ENCODE measurements at places on chromosomes 3 and 15.
A peak's percentile ranks its signal among the peaks of the same experiment; 100 is the strongest.

- DNase-seq, result peak; percentile 71
Observed at GRCh38 chr3:78659386-78659987, 1108.3 kb downstream of the ROBO1 start.

GRCh38 chr3:81913886-81914663 is 152.6 kb upstream of the GBE1 start:
- no peak for DNase-seq

DNA sequence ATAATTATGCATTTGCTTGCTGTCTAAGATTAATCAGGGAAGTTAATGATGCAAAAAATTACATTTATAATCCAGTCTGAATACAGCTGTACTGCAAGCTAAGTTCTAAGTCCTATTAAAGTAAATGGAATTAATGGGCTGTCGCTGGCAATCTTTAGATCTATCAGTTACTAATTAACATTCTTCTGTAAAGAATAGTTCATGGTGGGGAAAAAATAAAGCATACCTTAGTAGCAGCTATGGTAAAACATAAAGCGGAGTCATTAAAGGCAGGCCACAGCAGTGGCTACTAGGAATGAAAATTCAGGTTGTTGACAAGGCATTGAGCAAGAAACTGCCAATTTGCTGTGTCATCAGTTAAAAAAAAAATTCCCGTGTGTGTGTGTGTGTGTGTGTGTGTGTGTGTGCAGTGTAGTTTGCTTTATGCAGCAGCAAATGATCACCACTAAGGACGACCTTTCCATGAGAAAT is 129.8 kb downstream of the ZNF385D start:
- no peak for DNase-seq

DNA sequence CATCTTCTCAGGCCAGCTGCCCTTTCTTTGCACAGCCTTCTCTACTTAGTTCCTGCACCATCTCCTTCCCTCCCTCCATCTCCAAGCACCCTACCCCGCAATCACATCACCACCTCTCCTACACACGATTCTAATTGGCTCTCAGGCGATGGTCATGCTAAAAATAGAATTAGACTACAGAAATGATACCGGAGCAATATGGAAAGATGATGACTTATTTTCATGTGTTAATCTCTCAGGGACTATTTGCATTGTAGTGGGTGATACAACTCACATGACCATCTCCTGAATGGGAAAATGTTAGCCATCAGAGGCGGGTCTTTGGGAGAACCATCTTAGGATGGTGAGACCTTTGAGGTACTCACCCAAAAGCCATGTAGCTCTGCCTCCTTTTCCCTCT is 54.7 kb upstream of the PPARG start:
- DNase-seq, result no peak

DNA sequence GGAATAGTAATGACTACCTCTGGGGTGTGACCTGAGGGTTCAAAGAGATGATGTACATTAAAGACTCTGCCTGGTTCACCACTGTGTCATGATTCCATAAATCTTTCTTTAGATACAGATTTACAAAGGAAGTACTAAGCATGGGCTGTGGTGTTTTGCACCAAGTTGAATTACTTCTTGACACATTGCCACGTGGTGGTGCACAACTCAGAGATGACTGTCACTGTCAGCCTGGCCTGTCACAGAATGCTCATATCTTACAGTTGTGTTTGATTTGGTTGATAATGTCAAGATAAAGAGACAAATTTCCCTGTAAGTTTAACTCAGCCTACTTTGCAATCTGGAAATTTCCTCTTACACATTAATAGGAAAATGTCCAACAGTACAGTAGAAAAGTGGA is 3.2 kb downstream of the CTDSPL start:
- DNase-seq, result peak; percentile 14

DNA sequence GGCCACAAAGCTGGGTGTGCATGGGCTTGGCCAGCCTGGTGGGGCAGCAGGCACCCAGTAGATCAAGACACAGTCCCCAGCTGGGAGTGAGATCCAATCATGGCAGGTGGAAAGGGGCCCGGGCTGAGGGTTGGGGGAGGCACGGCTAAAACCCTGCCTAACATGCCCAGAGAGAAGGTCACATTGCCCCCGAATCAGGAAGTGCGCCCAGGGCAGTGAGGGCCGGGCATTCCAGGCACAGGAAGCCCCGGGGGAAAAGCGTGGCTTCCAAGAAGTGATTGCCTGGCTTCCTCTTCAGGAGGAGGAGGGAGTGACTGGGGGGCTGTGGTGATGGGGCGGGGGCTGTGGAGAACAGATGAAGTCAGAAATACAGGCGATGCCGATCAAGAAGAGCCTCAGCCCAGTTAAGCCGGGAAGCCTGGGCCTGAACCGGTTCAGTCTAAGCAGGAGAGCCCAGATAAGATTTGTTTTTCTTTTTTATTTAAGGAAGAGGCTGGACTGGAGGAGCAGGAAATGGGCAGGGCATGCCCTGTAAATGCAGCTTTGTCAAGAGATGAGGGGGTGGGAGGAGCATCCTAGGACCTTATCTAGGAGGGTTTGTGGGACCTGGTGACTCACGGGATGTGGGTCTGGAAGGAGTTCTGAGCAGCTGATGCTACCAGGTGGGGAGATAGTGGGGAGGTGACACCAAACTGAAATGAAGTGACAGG is 83.9 kb downstream of the CHSY1 start:
- DNase-seq, result peak; percentile 95

DNA sequence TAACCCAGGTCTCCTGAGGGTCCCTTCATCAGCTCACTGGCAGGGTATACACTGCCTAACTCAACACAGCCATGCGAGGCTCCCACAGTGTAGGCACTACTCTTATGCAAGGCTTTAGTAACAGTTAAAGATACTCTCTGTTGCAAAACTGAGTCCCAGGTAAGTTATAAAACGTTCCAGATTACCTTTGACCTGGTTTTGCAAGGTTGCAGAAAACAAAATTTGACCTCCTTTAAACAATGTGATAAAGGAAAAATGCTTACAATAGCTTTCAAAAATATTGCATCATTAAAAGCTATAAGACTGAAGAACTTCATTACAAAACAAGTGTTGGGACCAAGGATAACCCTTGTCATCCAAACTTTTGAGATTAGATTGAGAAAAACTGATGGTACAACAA is 5.5 kb downstream of the SLC27A2 start:
- no peak for DNase-seq

GRCh38 chr3:31534065-31534425 is 1.3 kb downstream of the STT3B start:
- peak; percentile 35 for DNase-seq

DNA sequence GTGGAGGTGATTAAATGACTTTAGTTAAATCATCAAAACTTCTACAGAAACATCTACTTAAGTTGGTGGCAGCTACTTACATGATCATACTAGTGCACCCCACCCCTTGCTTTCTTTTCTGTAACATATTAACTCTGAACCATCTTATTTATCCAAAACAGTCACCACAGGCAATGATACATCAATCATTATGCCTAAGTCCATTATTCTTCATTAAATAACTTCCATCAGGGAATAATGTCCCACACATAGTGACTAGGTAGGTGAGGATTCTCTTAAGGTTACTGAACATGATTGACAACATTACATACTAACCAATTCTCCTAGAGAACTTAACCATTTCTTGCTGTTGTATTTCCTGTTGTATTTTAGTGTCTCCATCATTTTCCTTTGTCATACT is 210.2 kb downstream of the NR1D2 start:
- no peak for DNase-seq

Measured in dermis blood vessel endothelial cell (primary cell).